ENCODE measurements at places on chromosomes 11 and 22. TPM values are rescaled to one million over a fixed set of nuclear protein-coding genes. Genes with fewer than 3 reads are reported as not detected.

DNA sequence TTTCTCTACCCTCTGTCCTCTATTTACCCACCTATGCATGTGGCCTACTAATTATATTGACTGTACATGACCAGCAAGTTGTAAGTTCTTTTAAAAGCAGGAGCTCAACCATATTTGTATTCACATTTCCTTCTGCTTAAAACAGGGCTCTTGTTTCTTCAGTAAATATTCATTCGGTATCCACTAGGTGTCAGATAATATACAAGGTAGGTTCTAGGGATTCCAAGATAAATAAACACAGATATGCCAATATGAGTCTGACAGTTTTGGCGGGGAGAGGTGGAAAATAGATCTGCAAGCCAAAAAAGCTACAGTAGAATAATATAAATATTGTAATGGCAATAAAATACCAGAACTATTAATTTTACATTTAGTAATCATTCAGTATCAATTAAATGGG, 15.3 kb upstream of the RAB30 start:
- H3K4me1 ChIP-seq = peaks cover under 1% of the 10 kb centered on the region
- no peak for DNase-seq
- H3K36me3 ChIP-seq = no peaks in the 10 kb centered on the region
- H3K4me3 ChIP-seq = no peak overlapping the region

OSM gene
- total RNA-seq = not detected

MFRP gene
- total RNA-seq = not detected

GRCh38 chr11:110601936-110602335, 110.3 kb downstream of the ARHGAP20 start:
- no peak overlapping the region for H3K4me3 ChIP-seq
- H3K36me3 ChIP-seq = no peaks in the 10 kb centered on the region
- DNase-seq = no peak
- H3K27ac ChIP-seq = no peak overlapping the region

- H3K27me3 ChIP-seq = no peaks in the 10 kb centered on the region
- no peak for DNase-seq
Observed at GRCh38 chr11:108536783-108537182, 38.6 kb upstream of the POGLUT3 start.

GRCh38 chr11:74208507-74208906, 37.4 kb downstream of the PPME1 start:
- H3K4me1 ChIP-seq = no peaks in the 10 kb centered on the region
- DNase-seq = no peak
- H3K4me3 ChIP-seq = no peak overlapping the region
- peaks cover 35% of the 10 kb centered on the region for H3K36me3 ChIP-seq

DNA sequence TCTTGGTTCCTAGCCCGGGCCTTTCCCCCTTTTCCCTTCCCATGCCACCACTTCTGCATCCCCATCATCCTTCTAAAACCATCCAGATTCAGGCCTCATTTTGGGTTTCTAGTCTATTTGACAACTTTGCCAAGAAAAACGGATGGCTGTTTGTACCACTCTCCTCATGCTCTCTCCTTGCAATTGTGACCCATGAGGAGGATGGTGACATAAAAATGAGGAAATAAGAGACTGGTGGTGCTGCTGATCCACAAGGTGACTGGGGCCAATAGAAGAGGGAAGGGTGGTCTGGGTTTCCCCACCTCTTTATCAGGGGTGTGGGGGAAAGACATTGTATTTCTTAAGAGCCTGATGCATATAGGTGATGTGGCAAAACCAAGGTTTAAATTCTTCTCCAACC, 1.0 kb downstream of the MS4A4A start:
- H3K4me1 ChIP-seq = no peaks in the 10 kb centered on the region
- no peaks in the 10 kb centered on the region for H3K36me3 ChIP-seq
- H3K4me3 ChIP-seq = no peak overlapping the region
- no peaks in the 10 kb centered on the region for H3K27me3 ChIP-seq
- H3K27ac ChIP-seq = no peak overlapping the region

- H3K4me1 ChIP-seq = peaks cover 13% of the 10 kb centered on the region
- H3K27me3 ChIP-seq = no peaks in the 10 kb centered on the region
- no peak for DNase-seq
- peak overlapping the region; percentile 75 for H3K27ac ChIP-seq
Observed at GRCh38 chr22:31192513-31192912, 19.6 kb upstream of the LIMK2 start.

CSNK1E gene
- 348 TPM for total RNA-seq

GRCh38 chr11:297051-297585, 2.2 kb downstream of the IFITM5 start:
- DNase-seq = no peak
- H3K36me3 ChIP-seq = no peaks in the 10 kb centered on the region
- H3K4me3 ChIP-seq = no peak overlapping the region
- no peaks in the 10 kb centered on the region for H3K4me1 ChIP-seq

DNA sequence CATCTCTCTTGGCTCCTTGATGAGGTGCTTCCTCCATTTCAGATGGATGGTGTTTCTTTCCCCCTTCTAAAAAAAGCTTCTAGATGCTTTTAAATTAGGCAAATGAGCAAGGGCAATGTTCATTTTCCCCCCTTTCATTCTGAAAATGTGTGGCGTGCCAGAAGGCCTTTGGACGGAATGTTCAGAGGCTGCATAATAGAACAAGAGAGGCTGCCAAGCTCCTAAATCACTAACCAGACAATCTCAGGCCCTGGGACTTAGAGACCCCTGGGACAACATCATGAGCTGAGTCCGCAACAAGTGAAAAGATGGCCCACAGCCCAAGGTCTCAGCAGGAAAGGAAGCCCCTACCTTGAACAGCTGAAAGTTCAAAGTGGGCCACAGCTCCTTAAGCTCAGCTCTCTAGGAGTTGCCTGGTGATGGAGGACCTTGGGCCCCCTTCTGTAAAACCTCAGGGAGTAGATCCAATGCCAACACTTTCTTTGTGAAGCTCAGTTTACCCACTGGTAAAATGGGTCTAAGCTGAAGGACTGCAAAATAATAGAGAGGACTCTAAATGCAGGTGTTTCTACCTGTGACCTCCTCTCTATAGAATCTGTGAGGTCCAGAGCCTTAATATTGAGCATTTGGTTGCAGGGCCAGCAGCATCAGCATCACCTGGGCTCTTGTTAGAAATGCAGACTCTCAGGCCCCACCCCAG, 144.0 kb downstream of the FBXO7 start:
- no peaks in the 10 kb centered on the region for H3K36me3 ChIP-seq
- no peak overlapping the region for H3K27ac ChIP-seq
- no peaks in the 10 kb centered on the region for H3K27me3 ChIP-seq
- peaks cover 6% of the 10 kb centered on the region for H3K4me1 ChIP-seq

GRCh38 chr11:2747248-2748027, 47.6 kb upstream of the KCNQ1OT1 start:
- no peak overlapping the region for H3K4me3 ChIP-seq
- DNase-seq = no peak
- H3K27ac ChIP-seq = no peak overlapping the region
- H3K4me1 ChIP-seq = peaks cover 4% of the 10 kb centered on the region

- no peaks in the 10 kb centered on the region for H3K4me1 ChIP-seq
- H3K36me3 ChIP-seq = 0 out of 2 replicates have a peak, but pooled peaks cover 7% of the 10 kb centered on the region
- no peak overlapping the region for H3K27ac ChIP-seq
- H3K27me3 ChIP-seq = no peaks in the 10 kb centered on the region
- no peak overlapping the region for H3K4me3 ChIP-seq
Observed at GRCh38 chr11:61353131-61354067, 8.3 kb downstream of the CYB561A3 start.
